Neural progenitor cell (in vitro differentiated cells): ENCODE measurements at places on chromosomes 1 and 21.

DNA sequence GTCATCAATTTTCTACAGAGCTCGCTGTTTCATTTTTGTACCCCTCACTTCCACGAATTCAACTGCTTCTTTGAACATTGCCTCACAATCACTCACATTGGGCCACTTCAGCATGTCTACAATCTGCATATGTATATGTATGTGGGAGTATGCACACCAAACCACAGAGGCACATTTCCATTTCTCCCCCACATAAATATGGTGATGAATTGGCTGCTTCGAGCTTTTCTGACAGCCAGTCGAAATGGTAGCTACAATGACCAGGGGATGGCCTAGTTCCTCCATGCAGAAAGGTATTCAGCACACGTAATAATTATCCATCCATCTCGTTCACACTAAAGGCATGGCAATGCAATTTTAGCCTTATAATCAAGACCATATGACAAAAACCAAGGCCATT lies 229.6 kb upstream of the ESRRG start:
- no peak for DNase-seq

DNA sequence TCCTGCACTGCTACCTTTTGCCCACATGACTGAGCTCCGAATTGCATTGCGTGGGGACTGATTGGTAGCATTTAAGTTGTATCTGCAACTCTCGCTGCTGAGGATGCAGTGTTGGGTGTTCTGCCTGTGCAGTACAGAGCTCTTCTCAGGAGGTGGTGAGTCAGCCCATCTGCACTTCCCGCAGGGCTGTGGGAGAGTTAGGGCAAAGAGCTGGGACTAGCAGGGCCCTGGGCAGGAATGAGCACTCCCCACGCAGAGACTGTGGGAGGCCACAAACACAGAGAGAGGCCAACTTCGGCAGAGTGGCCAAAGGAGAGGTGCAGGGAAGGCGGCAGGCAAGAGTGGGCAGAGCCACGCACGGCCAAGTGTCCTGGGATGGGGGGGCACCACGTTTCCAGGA lies 244.7 kb downstream of the SIPA1L2 start:
- DNase-seq = no peak

DNA sequence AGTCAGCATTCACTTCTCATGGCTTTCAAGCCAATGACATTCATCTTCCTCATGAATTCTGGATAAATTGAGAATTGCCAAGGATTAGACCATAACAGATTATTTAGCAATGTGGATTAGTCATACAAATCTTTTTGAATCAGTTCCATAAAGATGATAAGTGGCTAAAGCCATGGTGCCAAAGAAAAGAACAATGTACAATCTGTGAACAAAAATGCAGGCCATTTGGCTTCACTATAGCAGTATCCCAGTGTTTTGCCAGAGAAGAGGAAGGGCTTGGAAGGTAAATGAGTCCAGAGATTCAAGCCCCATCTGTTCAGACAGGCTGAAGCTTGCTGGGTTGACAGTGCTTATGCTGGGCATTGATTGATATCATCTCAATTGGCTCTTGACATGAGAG lies 376.4 kb upstream of the LRRC7 start:
- no peak for DNase-seq

- DNase-seq = no peak
Measured at GRCh38 chr1:33099290-33100118, 18.6 kb downstream of the AZIN2 start.

- DNase-seq = peak; percentile 91
Measured at GRCh38 chr1:40783001-40783905, at the start of gene KCNQ4. KCNQ4 (plus strand) TSS chr1:40783787; CDS start chr1:40784094, 307 bp downstream.

DNA sequence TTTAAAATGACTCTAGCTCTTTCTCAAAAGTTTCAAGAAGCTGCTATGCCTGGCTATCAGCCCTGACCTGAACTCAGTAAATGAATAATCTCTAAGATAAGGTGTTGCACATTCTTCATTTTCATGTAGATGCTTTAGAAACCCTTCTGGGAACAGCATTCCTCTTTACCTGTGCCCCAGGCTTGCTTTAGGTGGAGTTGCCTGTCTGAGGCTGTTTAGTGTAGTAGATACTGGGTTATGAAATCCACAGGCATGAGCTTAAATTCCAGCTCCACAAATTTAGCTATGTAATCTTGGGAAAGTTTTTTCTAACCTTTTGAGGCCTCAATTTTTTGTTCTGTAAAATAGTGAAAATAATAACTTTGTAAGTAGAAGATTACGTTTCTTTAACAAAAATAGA lies 41.6 kb downstream of the ATP6V1G3 start:
- DNase-seq = no peak

DNA sequence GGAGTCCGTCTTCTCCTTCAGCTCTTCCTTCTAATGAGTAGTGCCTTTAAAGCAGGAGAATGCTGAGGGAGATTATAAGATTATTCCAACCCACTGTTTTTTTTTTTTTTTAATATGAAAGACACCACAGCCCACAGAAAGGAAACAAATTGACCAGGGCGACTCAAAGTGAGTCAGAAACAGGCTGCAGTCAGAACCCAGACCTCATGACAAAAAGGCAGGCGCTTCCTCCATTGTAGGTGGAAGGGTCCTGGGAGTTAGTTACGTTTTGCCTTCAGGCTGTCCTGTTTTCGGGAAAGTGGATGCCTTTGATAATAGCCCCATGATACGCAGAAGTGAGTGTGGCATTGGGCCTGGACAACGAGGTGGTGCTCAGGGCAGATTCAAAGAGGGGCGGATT lies 21.0 kb downstream of the PLXNA2 start:
- no peak for DNase-seq
